ENCODE measurements at places on chromosomes 7 and 10. TPM values are rescaled to one million over a fixed set of nuclear protein-coding genes. Genes with fewer than 3 reads are reported as not detected.
A peak's percentile ranks its signal among the peaks of the same experiment; 100 is the strongest.

GRCh38 chr7:30688718-30689221, 6.5 kb upstream of the CRHR2 start:
- no peak for DNase-seq
- H3K4me3 ChIP-seq = no peak overlapping the region
- no peaks in the 10 kb centered on the region for H3K4me1 ChIP-seq

DNA sequence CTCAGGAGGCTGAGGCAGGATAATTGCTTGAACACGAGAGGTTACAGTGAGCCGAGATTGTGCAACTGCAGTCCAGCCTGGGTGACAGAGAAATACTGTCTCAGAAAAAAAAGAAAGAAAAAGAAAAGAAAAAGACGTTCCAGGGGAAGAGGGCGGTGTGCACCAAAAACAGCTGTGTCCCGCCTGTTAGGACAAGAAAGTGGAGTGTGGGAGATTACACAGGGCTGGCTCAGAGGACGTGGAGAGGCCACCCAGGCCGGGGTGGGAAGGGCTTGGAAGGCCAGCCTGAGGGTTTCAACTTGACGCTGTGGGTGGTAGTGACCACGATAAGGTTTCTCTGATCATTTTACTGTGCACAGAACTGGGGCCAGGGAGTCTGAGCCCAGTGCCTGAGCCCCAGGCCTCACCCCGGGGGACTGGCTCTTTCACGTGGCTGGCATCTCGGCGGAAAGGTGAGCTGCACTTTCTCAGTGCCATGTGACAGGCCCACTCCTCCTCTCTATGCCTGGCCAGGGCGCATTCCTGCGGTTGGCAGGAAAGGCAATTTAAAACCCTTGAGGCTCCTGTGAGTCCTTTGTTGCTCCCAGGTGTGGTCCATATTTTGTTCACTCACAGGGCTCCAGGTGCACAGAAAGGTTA, 13.9 kb downstream of the RHBDD2 start:
- H3K27me3 ChIP-seq = no peaks in the 10 kb centered on the region
- H3K27ac ChIP-seq = no peak overlapping the region
- H3K4me3 ChIP-seq = no peak overlapping the region

- no peak for DNase-seq
- H3K36me3 ChIP-seq = no peaks in the 10 kb centered on the region
- H3K27ac ChIP-seq = no peak overlapping the region
- H3K4me1 ChIP-seq = peaks cover 23% of the 10 kb centered on the region
Observed at GRCh38 chr10:98463976-98464754, 17.4 kb upstream of the HPS1 start.

DNA sequence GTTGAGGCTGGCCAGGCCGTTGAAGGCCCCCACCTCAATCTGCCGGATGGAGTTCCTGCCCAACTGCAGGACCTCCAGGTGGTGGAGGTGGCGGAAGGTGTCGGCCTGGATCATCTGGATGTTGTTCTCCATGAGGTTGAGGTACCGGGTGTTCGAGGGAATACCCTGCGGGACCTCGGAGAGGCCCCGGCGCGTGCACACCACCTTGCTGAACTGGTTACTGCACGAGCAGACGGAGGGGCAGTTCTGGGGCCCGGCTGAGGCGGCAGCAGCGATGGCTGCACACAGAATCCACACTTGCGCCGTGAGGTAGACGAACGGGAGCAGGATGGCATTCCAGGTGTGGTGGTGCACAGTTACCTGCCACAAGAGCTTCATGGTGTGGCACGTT, 979 bp downstream of the LRRC4 start:
- no peak overlapping the region for H3K27ac ChIP-seq
- H3K27me3 ChIP-seq = no peaks in the 10 kb centered on the region
- no peaks in the 10 kb centered on the region for H3K36me3 ChIP-seq
- peak overlapping the region; percentile 21 for H3K4me3 ChIP-seq

DNA sequence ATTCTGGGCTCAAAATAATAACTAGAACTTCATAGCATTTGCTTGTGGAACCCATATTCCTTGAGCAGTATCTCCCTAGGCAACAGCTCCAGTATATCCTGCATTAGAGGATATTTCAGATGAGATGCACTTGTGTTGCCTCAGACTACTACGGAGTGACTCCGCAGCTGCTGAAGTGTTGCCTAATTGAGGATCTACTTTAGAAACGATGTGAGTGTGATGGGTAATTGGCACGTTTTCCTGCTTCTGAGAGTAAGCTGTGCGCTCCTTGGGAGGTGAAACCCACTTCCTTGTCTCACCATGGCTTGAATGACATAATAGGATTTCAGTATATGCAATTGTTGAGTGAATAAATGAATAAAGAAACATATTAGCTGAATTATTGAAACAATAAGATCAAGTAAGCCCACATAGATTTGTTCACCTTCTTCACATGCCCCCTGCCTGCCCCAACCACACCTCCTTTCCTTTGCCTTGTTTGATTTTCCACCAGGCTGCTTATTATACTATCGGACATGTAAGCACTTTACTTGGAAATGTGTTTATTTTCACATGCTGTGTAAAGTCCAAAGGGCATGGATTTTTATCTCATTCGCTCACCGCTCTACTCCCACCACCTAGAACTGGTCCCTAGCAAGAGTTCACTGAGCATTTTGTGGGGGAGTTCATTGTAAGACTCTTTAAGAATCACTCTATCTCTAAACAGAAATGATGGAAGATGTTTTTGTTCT, 303.8 kb downstream of the KCNMA1 start:
- H3K4me3 ChIP-seq = no peak overlapping the region
- H3K4me1 ChIP-seq = no peaks in the 10 kb centered on the region
- no peak for DNase-seq
- no peak overlapping the region for H3K27ac ChIP-seq
- H3K36me3 ChIP-seq = no peaks in the 10 kb centered on the region

GRCh38 chr10:36094096-36094495, 452.0 kb upstream of the FZD8 start:
- H3K27ac ChIP-seq = no peak overlapping the region
- no peaks in the 10 kb centered on the region for H3K4me1 ChIP-seq
- DNase-seq = no peak
- H3K4me3 ChIP-seq = no peak overlapping the region
- H3K36me3 ChIP-seq = no peaks in the 10 kb centered on the region

DNA sequence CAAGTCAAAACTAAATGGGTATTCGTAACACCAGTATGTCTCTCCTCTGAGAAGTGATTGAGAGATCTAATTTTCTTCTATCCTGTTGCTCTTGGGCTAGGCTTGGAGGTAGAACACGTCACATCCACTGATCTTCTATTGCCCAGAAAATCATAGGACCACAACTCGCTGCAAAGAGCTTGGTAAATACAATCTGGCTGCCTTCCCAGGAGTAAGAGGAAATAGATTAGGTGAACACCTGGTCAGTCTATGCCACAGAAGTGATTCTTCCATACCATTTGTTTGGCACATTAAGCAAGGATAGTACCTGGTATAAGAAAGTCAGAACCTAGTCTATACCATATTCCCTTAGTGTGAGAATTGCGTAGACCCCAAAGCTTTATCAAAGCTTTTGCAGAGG, 129.3 kb upstream of the PHYHIPL start:
- peaks cover 2% of the 10 kb centered on the region for H3K27me3 ChIP-seq
- no peaks in the 10 kb centered on the region for H3K4me1 ChIP-seq
- H3K27ac ChIP-seq = no peak overlapping the region

GRCh38 chr7:132152131-132152889, 424.0 kb downstream of the PLXNA4 start:
- no peak for DNase-seq
- H3K36me3 ChIP-seq = no peaks in the 10 kb centered on the region
- H3K27me3 ChIP-seq = no peaks in the 10 kb centered on the region
- no peak overlapping the region for H3K27ac ChIP-seq

GRCh38 chr10:86815035-86815617, 58.7 kb downstream of the BMPR1A start:
- no peaks in the 10 kb centered on the region for H3K36me3 ChIP-seq
- no peak overlapping the region for H3K27ac ChIP-seq
- DNase-seq = peak; percentile 56
- H3K27me3 ChIP-seq = no peaks in the 10 kb centered on the region
- no peak overlapping the region for H3K4me3 ChIP-seq
- peaks cover 3% of the 10 kb centered on the region for H3K4me1 ChIP-seq

- no peak overlapping the region for H3K27ac ChIP-seq
- peak; percentile 92 for DNase-seq
- no peaks in the 10 kb centered on the region for H3K36me3 ChIP-seq
Observed at GRCh38 chr10:58044072-58044471, 223.6 kb downstream of the IPMK start.

DNA sequence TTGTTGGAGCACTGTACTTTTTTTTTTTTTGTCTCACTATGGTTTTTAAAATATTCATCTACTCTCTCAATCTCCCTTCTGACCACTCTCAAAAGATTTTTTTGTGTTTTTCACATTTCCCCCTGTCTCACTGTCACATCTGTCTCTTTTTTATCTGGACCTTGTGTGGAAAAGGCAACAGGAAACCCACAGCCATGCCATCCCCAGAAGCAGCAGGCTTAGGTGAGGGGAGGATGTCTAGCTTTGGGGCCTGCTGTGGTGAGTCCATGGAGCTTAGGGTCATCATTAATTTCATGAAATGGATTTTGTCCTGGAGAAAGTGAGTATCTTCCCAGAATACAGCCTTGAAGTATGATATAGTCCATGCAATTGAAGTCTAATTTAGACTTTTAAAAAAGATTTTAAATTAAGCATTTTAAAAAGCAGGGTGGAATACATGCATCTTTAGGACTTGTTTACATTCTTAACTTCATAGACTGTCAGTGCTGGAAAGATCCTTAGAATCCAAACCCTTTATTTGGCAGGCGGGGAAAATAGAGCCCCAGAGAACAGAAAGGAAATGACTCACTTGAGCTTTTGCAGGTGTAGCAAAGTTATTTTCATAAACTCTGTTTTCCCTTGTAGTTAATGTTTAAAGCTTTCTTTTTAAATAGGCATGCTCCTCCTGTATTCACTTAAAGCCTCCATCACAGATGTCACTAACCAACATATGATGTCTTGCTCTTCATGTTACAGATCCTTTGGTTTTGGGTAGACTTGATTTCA, 25.1 kb downstream of the MINDY4 start:
- H3K4me3 ChIP-seq = no peak overlapping the region
- H3K27me3 ChIP-seq = no peaks in the 10 kb centered on the region
- H3K27ac ChIP-seq = no peak overlapping the region
- peak; percentile 52 for DNase-seq
- peaks cover 46% of the 10 kb centered on the region for H3K4me1 ChIP-seq
- H3K36me3 ChIP-seq = no peaks in the 10 kb centered on the region

DNA sequence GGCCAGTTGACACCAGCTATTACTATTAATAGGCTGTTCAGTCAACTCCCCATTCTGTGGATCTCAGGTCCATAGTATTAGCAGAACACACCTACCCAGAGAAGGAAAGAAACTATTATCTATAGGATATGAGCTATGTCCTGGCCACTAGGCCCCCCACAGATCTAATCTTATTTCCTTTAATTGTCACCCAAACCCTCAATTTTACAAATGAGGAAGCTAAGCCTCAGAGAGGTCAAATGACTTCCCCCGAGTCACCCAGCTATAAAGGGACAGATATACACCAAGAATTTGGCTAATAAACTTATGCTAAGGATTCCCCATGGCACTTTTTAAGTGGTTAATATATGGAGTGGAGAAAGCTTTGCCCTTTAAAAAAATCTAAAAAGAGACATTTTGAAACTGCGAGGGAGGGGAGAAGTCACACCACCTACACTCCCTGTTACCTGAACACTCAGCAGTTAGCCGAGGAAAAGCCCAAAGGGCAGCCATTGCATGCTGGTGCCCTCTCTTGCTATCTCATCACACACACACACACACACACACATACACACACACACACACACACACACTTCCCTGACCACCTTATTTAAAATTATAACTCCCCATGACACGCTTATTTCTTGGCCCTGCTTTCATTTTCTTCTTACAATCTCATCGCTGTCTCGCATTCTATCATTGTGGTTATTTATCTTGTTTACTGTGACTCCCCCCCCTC, 157.0 kb upstream of the ADO start:
- H3K27ac ChIP-seq = no peak overlapping the region
- DNase-seq = no peak
- H3K4me1 ChIP-seq = no peaks in the 10 kb centered on the region
- no peak overlapping the region for H3K4me3 ChIP-seq
- peaks cover 3% of the 10 kb centered on the region for H3K27me3 ChIP-seq

GRCh38 chr7:101933688-101934121, 116.3 kb downstream of the CUX1 start:
- H3K27ac ChIP-seq = no peak overlapping the region
- peaks cover 10% of the 10 kb centered on the region for H3K4me1 ChIP-seq
- no peaks in the 10 kb centered on the region for H3K27me3 ChIP-seq
- H3K36me3 ChIP-seq = no peaks in the 10 kb centered on the region
- peak; percentile 42 for DNase-seq

GRCh38 chr7:75565132-75565837, 73.2 kb downstream of the SPDYE5 start:
- H3K4me3 ChIP-seq = no peak overlapping the region
- peak overlapping the region; percentile 43 for H3K27ac ChIP-seq
- no peaks in the 10 kb centered on the region for H3K36me3 ChIP-seq
- peak; percentile 95 for DNase-seq
- peaks cover 16% of the 10 kb centered on the region for H3K4me1 ChIP-seq

- no peak for DNase-seq
- H3K4me1 ChIP-seq = no peaks in the 10 kb centered on the region
- H3K27ac ChIP-seq = no peak overlapping the region
Observed at GRCh38 chr10:118900617-118901016, 128.9 kb upstream of the NANOS1 start.

GRCh38 chr10:71998840-71999194, 34.6 kb downstream of the CHST3 start:
- no peaks in the 10 kb centered on the region for H3K36me3 ChIP-seq
- peaks cover 27% of the 10 kb centered on the region for H3K4me1 ChIP-seq
- DNase-seq = peak; percentile 74
- H3K4me3 ChIP-seq = peak overlapping the region; percentile 2
- no peaks in the 10 kb centered on the region for H3K27me3 ChIP-seq
- peak overlapping the region; percentile 58 for H3K27ac ChIP-seq

DNA sequence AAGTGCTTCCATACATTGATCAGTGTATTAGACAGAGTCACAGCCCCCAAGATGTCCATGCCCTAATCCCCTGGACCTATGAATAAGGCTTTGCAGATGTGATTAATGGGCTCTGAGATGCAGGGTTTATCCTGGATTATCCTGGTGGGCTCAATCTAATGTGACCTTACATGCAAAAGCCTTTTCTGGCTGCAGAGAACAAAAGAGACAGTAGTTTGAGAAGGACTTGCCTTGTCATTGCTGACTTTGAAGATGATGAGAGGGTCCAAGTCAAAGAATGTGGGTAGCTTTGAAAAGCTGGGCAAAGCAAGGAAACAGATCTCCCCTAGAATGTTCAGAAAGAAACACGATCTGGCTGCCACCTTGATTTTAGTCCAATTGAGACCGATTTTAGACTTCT, 238.7 kb downstream of the CCSER2 start:
- H3K4me3 ChIP-seq = no peak overlapping the region
- no peaks in the 10 kb centered on the region for H3K4me1 ChIP-seq
- no peaks in the 10 kb centered on the region for H3K27me3 ChIP-seq
- H3K27ac ChIP-seq = no peak overlapping the region

Gene ANKRD26
- total RNA-seq = 7.9 TPM

Gene HTR5A
- total RNA-seq = not detected

Gene HOXA4
- total RNA-seq = not detected

Gene TEX47
- not detected for total RNA-seq

Gene CRHR2
- not detected for total RNA-seq

Gene PTPRZ1
- total RNA-seq = 1.6 TPM

Gene NACAD
- total RNA-seq = 21.6 TPM

All from astrocyte (in vitro differentiated cells and primary cell).